ENCODE measurements at places on chromosomes 12 and 14.

DNA sequence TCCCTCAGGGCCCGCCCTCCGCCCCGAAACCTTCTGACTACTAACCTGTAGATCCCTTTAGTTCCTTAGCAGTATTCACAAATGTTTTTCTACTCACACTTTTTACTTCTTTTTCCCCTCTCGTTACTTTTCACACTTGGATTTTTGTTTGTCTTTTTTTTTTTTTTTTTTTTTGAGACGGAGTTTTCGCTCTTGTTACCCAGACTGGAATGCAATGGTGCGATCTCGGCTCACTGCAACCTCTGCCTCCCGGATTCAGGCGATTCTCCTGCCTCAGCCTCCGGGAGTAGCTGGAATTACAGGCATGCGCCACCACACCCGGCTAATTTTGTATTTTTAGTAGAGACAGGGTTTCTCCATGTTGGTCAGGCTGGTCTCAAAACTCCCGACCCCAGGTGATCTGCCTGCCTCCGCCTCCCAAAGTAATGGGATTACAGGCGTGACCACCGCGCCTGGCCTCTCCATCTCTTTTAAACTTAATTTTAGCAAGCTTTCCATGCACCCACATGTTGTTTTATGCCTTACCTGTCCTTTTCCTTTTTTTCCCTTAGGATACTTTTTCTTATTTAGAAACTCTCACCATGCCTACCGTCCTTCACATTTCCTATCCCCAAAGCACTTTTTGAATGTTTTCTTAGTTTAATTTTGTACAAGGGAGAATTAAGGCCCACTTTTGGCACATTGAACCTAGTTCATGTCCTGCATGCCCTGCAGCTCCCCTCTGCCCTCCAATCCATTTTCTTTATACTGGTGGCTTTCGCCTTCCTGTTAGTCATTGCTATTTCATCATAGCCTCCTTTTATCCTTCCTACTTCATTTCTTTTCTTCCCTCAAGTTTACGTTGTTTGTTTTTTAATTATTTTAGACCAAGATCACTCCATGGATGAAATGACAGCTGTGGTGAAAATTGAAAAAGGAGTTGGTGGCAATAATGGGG lies 1.1 kb downstream of the SP1 start:
- DNase-seq = no peak

- DNase-seq = no peak
These were observed 81.5 kb downstream of the AEBP2 start for GRCh38 chr12:19520646-19521415.

DNA sequence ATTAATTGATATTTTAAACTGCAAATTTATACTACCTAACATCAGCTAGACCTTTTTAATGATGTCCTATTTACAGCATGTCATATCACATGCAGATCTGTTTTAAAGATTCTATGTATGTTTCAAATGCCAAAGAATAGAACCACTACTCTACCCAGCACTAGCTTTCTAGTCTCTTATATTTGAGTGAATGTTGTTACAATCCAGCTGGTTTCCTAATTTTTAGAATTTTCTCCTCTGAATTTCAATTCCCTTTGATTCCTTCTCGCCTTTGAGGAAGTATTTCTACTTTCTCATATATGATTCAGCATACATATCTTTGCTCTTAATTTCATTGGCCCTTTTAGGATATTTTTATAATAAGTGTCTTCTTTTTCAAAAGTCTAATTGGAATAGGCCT lies 841.9 kb downstream of the TMTC2 start:
- DNase-seq = no peak

GRCh38 chr12:57522887-57523705 lies 472 bp downstream of the MBD6 start:
- DNase-seq = no peak

- DNase-seq = no peak
These were observed 14.2 kb upstream of the DLK1 start for GRCh38 chr14:100712490-100712889.

DNA sequence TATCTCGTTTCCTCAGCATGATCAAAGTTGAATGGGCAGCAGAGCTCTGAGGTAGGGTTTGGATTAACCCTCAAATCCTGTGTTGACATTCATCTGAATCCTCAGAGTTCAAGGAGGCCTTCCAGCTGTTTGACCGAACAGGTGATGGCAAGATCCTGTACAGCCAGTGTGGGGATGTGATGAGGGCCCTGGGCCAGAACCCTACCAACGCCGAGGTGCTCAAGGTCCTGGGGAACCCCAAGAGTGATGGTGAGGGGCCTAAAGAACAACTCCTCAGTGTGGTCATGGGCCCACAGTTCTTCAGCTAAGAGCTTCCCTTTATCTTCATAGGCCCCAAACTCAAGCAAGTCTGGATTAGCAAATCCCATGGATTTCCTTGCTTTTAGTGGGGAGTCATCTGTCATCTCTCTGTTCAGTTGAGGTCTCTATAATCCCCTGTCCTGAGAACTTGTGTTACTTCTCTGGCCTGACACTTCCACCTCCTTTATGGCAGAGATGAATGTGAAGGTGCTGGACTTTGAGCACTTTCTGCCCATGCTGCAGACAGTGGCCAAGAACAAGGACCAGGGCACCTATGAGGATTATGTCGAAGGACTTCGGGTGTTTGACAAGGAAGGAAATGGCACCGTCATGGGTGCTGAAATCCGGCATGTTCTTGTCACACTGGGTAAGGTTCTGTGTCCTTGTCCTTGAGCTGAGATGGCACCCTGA lies 1.5 kb downstream of the MYL6 start:
- no peak for DNase-seq

- no peak for DNase-seq
These were observed 66.3 kb upstream of the PLEKHG3 start for GRCh38 chr14:64637735-64638473.

DNA sequence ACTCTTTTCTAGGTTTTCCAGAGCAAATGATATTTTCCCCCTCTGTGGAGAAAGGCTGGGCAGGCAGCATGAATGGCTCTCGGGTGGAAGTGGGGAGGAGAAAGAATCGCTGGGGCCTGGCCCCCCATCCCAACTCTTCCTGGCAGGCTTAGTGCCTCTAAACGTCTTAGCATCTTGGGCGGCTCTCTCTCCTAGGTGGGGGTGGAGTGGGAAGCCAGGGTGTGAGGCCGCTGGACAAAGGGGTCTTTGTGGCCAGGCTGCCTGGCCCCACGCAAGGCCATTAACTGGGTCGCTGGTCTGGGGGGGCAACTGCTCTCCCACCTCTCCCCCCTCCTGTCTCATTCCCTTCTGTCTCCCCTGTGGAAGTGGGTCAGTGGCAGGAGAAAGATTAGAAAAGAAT lies 4.7 kb downstream of the LRP1-AS start:
- DNase-seq = no peak

GRCh38 chr14:61260939-61261776 lies 20.0 kb downstream of the TMEM30B start:
- no peak for DNase-seq

DNA sequence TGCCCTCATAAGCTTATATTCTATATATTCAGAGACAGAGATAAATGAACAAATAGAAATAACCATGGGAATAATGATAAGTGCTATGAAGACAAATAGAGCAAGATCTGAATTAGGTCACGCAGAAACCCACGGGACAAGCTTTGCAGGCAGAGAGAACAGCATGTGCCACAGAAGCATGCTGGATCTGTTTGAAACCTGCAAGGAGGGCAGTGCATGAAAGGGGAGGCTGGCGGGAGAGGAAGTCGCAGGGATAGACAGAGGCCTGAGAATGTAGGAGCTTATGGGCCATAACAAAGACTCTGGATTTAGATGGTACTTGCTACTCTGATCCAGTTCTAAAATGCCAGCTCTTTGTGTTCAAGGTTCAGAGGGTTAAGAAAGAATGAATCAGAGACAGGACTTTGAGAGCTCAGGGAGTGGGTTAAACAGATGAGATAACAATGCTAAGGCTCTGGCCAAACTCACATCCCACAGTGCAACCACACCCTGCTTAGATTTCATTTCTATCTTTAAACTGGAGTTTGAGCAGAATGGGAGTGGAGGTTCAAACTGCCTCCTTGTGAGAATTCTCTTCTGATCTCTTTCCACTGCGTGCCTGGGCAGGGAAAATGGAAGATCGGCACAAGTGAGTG lies 49.2 kb upstream of the PPP1R12A start:
- no peak for DNase-seq

- no peak for DNase-seq
These were observed 260.5 kb downstream of the MSRB3 start for GRCh38 chr12:65539023-65539422.

GRCh38 chr12:47650469-47650868 lies 55.4 kb downstream of the RPAP3 start:
- DNase-seq = no peak

GRCh38 chr12:10069099-10069498 lies 29.7 kb downstream of the CLEC1A start:
- DNase-seq = no peak

GRCh38 chr12:41221491-41221890 lies 33.4 kb downstream of the PDZRN4 start:
- no peak for DNase-seq

DNA sequence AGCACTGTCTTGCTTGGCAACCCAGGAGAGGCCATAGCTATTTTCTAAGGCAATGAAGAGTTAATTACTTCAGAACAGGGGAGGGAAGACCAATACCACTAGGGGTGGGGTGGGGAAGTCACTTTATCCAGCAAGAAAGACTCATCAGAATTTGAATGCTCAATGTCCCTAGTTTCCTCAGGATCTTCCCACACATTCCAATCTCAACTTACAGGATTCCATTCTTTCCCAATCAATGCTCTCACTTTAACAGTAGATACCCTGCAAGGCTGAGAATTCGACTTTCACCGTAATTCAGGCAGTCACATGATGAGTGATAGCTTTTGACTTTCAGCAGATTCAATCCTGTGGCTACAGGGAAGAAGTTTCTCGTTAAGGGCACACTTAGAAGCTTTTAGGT lies 526.6 kb upstream of the SEL1L start:
- no peak for DNase-seq

DNA sequence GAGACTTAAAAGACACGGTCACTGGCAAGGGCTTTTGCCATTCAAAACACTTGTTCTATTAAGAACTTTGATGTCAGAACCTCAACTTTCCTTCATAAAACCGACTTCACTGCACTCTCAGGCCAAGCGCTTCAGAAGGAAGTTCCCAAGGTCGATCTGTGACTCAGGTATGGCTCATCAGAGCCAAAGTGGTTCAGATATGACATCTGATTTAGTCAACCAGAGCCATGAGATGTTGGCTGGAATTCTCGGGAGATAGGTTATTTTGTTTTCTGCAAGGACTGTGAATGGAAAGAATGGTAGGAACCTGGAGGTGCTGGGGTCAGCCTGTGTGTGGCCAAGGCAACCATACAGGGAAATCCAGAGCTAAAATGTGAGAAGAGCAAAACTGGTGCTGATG lies 445.6 kb downstream of the GLT1D1 start:
- DNase-seq = no peak

GRCh38 chr12:46546634-46547273 lies 174.2 kb upstream of the SLC38A2 start:
- DNase-seq = no peak

- no peak for DNase-seq
These were observed 244.2 kb upstream of the OR4E1 start for GRCh38 chr14:21917699-21918436.

DNA sequence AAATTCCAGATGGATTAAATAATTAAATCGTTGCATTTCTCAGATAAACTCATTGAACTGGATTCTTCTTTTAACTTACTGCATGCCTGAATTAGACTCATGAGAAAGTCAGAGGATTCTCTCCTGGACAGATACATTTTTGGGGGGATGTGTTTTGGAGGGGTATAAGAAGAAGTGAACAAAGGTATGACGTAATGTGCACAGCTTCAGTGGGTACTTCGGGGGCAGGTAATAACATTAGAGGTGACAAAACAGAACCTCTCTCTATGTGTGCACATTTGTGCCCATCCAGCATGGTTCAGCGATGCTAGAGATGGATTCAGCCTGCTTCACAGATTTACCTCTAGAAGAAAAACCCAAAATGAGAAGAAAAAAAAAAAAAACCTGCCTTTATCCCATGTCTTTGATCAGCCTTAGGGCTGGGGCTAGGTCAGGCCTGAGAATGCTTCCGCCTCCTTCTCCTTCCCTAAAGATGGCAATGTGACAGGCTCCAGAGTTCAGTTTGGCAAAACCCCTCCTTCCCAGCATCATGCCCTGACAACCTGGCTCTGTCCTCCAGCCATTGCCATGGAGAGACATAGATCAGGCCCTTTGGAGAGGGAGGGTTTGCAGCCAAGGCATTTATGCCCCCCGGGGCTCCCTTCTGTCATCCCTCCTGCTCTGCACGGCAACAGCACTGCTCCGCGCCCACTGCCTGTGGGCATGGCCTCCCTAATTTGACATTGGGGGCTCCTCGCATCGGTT lies 166.7 kb downstream of the KCNA5 start:
- DNase-seq = no peak
